Brain microvascular endothelial cell (primary cell): ENCODE measurements at places on chromosomes 16 and 17.

DNA sequence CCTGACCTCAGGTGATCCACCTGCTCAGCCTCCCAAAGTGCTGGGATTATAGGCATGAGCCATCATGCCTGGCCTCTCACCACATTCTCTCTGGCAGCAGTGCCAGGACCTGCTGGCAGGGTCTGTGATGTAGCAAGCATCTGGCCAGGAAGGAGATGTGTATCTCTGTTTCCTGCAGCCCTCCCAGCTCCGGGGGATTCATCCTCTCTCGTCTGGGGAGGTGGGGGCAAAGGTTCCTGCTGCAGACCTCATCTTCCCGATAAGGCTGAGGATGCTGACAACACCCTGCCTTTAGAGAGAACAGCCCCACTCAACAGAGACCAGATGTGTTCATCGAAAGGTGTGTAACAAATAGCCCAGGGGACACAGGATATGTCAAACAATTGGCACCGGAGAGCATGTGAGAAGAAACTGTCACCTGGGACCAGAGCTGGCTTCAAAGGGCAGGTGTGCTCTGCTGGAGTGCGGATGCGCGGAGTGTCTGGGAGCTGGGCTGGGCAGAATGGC, 54.8 kb upstream of the SEC14L1 start:
- DNase-seq: no peak

- no peak for DNase-seq
These were observed 41.3 kb upstream of the SIAH1 start for GRCh38 chr16:48426244-48427141.

GRCh38 chr17:74116087-74116717, 87.3 kb upstream of the RPL38 start:
- no peak for DNase-seq

GRCh38 chr17:19260958-19261357, 23.8 kb downstream of the EPN2 start:
- no peak for DNase-seq

GRCh38 chr17:35161281-35161761, 13.7 kb downstream of the UNC45B start:
- DNase-seq: no peak
